ENCODE measurements at places on chromosomes 6 and 20.

GRCh38 chr20:20317195-20317594, 50.7 kb upstream of the INSM1 start:
- no peak for DNase-seq

GRCh38 chr6:5674721-5675120, 332.0 kb downstream of the NRN1 start:
- no peak for DNase-seq

GRCh38 chr6:147695819-147696218, 187.3 kb downstream of the SAMD5 start:
- DNase-seq = no peak

DNA sequence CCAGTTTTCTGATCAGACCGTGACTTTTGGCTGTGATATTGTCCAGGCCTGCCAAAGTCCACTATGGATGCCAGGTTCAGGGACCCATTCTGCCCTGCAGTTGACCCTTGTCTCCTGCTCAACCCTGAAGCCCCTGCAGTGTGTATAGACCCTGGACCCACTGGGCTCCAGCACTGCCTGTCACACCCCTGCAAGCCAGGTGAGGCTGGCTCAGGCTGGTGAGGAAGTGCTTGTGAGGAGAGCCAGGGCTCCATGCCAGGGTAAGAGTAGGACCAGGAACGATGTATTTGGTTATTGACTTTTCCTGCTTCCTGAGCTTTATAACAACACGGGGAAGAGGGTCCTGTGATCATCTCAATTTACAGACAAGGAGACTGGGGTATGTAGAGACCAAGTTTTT, 19.1 kb upstream of the CD93 start:
- DNase-seq = no peak

DNA sequence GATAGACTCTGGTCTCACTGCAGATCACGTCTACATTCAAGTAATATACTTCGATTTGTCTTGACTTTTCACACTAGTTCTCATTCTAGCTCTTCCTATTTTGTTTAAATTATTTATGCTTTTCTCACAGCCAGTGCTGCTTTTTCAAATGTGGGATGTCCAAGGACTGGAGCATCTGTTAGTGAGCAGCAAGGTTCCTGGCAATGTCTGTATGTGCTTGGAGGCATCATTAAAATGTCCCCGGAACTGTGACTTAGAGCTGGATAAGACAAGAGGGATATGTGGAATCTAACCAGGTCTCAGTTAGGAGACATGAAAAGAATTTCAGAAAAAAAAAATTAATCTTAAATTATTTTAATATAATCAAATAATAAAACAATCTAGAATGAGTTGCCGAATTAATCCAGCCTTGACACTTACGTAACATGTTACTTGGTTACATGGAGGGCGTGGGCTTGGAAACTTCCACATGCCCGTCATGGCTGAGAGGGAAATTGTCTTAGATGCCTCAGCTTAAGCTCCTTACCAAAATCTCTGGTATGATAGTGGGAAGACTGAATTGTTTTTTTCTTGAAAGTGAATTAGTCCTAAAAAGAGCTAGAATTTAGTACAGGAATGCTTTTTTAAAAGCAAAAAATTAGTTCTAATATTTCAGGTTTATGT, 21.4 kb upstream of the CARMIL1 start:
- DNase-seq = no peak

GRCh38 chr6:49666930-49667757, 30.5 kb upstream of the RHAG start:
- no peak for DNase-seq

DNA sequence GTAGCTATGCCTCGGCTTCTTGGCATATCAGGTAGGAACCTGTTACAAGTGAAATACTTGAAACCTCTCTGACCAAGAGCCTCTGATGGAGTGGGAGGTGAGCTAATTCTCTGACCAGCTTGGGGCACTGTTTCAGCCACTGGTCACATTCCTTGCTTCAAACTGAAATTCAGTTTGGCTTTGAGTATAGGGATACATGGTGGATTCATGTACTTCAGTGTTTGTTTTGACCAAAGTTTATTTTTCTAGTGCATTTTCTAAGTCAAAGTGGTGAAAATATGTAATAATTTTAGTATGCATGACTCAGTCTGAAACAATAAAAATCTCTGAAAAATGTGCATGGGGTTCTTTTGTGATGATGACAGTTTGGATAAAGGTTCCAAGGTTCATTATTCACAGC, 18.6 kb downstream of the TTPAL start:
- no peak for DNase-seq

- no peak for DNase-seq
These were observed 396.5 kb downstream of the SMOC2 start for GRCh38 chr6:168837254-168838036.

DNA sequence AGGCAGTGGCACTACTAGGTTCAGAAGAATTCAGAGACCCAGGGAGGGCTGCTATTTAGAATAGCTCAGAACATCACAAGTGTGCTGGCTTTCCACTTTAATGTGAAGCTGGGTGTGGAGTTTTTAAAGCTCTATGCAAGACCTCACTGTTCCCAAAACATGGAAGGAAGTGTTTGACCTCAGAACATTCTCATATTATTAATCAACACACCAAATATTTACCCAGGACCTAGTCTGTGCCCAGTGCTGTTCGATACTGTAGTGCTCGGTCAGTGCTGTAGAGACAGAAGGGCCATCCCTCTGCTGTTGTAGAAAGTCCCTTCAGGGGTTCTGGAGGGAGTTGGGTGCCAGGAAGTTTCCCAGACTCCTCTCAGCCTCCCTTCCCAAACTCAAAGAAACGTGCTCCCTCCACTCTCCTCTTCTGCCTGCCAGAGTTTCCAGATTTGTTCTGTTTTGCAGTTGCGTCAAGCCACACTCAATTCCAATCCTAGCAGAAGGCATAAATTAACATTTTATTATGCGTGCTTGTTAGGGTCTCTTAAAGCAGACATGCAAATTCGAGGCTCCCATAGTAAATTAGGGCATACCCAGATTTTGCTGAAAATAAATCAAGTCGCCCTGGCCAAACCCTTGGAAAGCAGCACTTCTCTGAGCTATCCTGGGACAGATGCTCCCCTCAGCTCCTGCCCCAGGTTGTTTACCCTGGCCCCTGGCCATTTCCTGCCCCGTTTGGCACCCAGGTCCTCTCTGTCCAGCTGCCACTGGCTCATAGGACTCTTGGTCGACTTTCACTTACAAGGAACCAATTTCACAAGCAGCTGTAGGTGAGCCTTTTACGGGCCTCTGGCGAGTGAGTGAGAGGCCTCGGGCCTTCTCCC, 248.6 kb downstream of the HIVEP2 start:
- DNase-seq = no peak

- DNase-seq = no peak
These were observed 4.5 kb upstream of the TCEA2 start for GRCh38 chr20:64058536-64058935.

- no peak for DNase-seq
These were observed 152.4 kb upstream of the HSF2 start for GRCh38 chr6:122246906-122247658.

DNA sequence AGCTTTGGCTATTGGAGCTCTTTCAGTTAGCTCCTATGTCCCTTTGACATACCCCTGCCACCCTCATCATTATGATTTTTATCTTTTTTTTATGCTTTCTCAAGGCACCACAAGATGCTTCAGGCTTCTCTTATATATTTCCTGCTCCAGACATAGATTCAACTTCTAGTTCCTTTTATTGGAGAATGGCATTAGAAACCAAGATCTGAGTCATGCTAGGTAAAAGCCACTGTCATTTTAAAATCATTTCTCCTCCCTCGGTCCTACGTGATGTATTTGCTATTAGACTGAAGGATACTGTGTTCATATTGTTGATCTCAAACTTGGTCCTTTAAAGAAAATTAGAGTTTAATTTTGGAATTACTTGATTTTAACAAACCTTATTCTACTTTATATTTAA, 8.3 kb downstream of the TENT5A start:
- DNase-seq = no peak

GRCh38 chr20:51631011-51631950, 88.8 kb upstream of the NFATC2 start:
- no peak for DNase-seq

All from activated naive CD4-positive, alpha-beta T cell (primary cell).